ENCODE measurements at places on chromosomes 2 and 18. TPM values are rescaled to one million over a fixed set of nuclear protein-coding genes. Genes with fewer than 3 reads are reported as not detected.

Gene REG1B
- 2.2 TPM for polyA plus RNA-seq

Gene STAMBP
- polyA plus RNA-seq: 54.4 TPM

Gene ABCG5
- polyA plus RNA-seq: 0.08 TPM

Gene FLACC1
- 0.82 TPM for polyA plus RNA-seq

Gene GKN2
- not detected for polyA plus RNA-seq

Gene INPP1
- 16.0 TPM for polyA plus RNA-seq

Gene TUBB8B
- polyA plus RNA-seq: not detected

Gene OXER1
- polyA plus RNA-seq: 0.04 TPM

Gene PLCL1
- 4.3 TPM for polyA plus RNA-seq

All from psoas muscle (tissue), 8 donors.